Fibroblast of skin of right biceps (primary cell): ENCODE measurements at places on chromosomes 2 and 18.
A peak's percentile ranks its signal among the peaks of the same experiment; 100 is the strongest.

DNA sequence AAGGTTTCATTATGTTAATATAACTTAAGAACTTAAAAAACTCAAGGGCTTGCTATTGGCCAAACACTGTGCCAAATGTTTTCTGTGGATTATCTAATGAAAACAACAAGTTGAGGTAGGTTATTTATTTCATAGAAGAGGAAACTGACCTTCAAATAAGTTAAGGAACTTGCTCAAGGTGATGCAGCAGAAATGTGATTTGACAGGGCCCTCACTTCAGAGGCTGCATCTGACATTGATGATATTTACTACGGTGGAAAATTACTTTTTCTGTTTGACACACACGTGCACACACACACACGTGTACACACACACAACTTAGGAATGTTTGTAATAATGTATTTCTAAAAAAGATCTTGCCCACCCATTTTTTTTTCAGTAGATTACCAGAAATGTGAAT, 137.2 kb upstream of the CXCR4 start:
- no peak for DNase-seq

DNA sequence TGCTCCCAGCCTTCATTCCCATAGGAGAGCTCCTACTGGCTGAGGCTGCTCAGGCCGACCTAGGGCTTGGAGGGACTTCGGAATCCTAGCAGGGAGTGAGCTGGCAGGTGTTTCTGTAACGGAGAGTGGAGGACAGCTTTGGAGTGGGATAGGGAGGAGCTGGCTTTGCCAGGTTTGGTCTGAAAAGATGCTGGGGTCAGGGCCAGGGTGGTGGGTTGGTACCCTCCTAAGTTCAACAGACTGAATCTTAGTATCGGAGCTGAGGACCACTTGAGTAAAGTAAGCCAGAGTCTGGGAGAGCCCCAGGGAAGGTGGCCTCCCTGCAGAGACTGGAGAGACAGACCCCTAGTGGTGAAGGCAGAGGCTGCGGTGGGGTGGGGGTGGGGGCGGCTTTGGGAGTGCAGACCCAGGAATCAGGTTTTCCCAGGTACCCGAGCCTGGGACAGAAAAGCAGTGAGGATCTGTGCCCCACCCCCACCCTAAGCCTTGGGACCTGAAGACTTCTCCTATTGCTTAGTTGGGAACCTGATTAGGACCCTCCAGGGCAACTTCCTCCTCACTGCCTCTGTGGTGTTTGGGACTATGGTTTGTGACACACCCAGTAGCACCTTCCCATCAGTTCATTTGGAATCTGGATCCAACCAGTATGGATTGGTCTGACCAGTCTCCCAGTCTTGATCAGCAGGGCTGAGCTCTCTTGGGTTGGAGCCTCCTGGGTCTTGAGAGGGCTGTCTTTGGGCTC, 3.0 kb downstream of the CNNM4 start:
- no peak for DNase-seq

GRCh38 chr2:15834381-15835031, 105.8 kb upstream of the MYCN start:
- no peak for DNase-seq

DNA sequence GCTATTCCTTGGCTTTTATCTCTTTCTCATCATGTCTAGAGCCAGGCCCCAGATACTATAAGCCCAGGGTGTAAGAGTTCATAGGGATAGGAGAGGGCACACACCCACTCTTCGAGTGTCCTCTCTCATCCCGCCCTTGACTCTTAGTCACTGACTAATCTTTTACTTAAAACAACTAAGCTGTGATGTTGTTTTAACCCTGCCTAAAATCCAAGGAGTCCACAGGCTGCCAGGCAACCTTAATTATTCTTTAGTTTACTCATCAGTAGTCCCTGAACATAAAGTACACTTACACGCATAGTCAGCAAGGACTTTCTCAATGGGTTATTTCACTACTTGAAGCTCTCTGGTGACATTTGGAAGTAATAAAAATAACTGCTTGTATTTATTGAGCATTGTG, 28.4 kb downstream of the GREB1L start:
- no peak for DNase-seq

DNA sequence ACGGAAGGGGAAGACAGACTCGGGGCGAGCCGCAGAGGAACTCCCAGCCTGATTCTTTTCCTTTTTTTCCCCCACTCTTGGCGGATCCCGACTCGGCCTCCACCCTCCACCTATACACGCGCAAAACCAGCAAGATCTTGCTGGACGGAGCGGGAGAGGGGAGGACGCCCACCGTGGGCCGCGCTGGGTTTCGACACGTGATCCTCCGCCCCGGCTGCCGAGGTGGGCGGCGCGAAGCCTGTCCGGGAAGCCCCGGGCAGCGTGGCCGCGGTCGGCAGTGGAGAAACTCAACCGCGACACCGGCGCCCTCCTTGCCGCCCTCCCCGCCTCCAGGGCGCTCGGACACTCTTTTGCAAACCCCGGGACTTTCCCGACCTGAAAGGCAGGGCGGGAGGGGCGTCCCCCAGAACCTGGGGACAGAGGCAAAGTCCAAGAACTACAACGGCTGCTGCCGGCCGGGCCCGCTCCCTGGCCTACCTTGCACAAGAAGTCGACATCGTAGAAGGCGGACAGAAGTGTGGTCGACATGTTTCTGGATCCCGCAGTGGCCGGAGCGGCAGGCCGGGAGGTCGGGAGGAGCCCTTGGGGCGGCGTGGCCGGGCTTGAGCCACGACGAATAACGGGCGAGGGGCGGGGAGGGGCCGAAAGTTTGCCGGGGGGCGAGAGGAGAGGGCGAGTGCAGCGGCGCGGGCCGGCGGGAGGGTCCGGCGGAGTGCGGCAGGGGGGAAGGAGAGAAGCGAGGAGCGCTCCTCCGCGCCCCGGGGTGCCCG, 433 bp downstream of the ZFP36L2 start:
- DNase-seq = peak; percentile 72

GRCh38 chr2:162967811-162968210, 129.2 kb upstream of the KCNH7 start:
- no peak for DNase-seq

DNA sequence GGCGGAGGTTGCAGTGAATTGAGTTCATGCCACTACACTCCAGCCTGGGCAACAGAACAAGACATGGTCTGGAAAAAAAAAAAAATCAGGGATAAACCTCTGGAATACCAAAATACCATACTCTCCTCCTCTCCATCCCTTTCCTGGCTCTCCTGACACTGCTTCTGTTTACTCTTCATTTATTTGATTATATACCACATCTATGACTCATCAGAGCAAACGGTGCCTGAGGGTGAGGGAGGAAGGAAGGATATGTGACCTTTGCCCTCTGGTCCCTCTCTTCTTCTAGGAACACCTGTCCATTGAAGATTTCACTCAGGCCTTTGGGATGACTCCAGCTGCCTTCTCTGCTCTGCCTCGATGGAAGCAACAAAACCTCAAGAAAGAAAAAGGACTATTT, 30.0 kb downstream of the VIL1 start:
- peak; percentile 11 for DNase-seq

- no peak for DNase-seq
Measured at GRCh38 chr2:199922856-199923255, 11.8 kb downstream of the C2orf69 start.

GRCh38 chr2:47075361-47076125, 79.6 kb downstream of the STPG4 start:
- no peak for DNase-seq
